Midbrain (tissue), 1 donor: ENCODE measurements at places on chromosomes 13 and 19.

DNA sequence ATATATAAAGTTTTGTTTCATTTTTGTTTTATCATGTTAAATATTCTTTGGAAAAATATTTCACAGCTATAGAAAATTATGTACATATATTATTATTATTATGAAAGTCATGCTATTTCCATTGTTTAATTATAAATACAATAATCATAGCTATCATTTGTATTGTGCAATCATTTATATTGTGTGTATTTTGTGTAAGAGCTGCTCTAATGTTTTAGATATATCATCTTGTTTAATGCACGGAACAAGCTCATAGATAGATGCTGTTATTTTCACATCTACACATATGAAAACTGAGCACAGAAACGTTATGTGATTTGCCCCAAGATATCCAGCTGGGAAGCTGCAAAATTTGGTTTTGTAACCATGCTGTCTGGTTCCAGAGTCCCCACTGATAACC lies 111.6 kb downstream of the GPC5 start:
- DNase-seq = no peak

GRCh38 chr13:22369840-22370239 lies 699.0 kb downstream of the FGF9 start:
- no peak for DNase-seq

GRCh38 chr13:49954674-49955455 lies 18.7 kb upstream of the SPRYD7 start:
- DNase-seq = no peak

DNA sequence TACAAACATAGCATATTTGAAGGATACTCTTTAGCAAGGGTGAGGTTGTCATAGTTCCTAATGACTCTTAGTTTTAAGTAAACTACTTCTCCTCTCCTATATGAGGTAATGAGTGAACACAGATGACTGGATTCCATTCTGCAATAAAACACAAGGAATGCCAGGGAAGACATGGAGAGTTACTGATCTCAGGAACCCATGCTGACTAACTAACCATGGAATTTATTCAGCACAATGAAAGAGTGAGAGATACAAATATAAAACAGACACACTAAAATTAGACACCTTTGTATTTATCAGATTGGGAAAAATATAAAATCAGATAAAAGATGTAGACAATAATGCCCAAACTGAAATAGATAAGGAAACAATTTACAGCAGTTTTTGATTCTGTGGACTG lies 1525.9 kb upstream of the SLC10A2 start:
- no peak for DNase-seq

- DNase-seq = no peak
These were observed 34.1 kb downstream of the ZAR1L start for GRCh38 chr13:32281096-32281495.

- DNase-seq = no peak
These were observed 1.7 kb downstream of the ZNF90 start for GRCh38 chr19:20079476-20079875.
